Spinal cord (tissue), 10 donors: ENCODE measurements at places on chromosomes 5 and 9. TPM values are rescaled to one million over a fixed set of nuclear protein-coding genes. Genes with fewer than 3 reads are reported as not detected.
A peak's percentile ranks its signal among the peaks of the same experiment; 100 is the strongest.

- no peak for DNase-seq
Observed at GRCh38 chr5:96330530-96331140, 102.4 kb downstream of the PCSK1 start.

DNA sequence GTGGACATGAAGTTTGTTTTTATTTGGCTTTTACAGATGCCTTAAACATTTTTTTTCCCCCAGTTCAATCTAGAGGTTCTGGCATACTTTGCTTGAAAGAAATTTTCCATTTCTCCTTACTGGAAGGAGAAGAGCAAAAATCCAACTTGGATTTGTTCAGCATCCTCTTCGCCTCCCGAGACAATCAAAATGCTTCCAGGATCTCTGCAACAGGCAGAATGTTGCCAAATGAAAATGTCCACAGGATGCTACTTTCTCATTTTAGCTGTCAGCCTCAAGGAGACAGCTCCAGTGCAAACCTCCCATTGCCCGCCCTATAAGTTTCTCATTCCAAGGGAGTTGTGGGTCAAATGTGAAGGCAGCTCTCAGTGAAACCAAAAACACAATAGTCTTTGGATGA is 1972.1 kb downstream of the MAT2B start:
- DNase-seq: no peak

- DNase-seq: no peak
Observed at GRCh38 chr5:135921388-135921787, 25.7 kb upstream of the IL9 start.

DNA sequence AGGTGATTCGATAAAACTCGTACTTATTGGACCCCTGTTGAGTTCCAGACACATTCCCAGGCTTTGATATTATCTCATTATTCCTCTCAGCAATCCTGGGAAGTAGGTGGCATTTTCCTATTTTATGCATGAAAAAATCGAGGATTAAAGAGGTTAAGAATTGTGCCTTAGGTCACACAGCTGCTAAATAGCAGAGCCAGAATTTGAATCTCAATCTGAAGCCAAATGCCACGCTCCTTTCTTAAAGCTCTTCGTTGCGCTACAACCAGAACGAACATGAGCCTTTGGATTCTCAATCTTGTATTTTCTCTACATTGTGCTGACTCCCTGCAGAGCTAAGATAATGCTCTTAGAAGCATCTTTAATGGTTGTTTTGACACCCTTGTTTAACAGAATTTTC is 527.8 kb upstream of the TLE4 start:
- no peak for DNase-seq

DNA sequence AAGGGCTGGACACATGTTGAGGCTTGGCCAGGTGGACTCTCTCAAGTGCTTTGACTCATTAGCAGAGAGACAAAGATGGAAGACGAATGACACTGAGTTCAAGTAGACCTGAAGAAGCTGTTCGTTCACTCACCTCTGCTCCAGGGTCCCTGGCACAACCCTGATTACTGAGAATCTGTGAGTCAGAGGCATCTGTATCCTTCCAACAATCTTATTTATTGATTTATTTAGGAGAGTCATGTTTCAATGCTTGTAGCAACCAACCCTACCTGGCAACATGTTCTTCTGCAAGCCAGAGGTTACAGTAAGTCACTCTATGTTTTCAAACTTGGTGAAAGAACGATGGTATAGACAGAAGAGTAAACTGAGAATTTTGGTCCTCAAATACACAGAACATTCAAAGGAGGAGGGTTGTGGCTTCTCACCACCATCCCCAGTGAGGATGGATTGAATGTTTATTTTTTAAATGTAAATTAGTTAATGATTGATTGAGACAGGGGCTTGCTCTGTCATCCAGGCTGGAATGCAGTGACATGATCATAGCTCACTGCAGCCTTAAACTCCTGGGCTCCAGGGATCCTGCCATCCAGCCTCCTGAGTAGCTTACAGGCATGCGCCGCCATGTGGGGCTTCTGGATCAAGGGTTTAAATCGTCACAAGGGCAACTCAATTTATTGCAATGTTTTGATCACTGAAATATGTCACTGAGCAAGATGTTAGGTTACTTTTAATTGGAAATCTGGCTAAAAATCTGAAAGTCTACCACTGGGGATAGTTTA is 55.7 kb upstream of the CARTPT start:
- no peak for DNase-seq

- no peak for DNase-seq
Observed at GRCh38 chr5:52767766-52768480, 19.8 kb upstream of the ITGA1 start.

- DNase-seq: no peak
Observed at GRCh38 chr9:128718047-128718446, 5.9 kb downstream of the ZDHHC12 start.

- no peak for DNase-seq
Observed at GRCh38 chr5:111922344-111922743, 165.3 kb upstream of the NREP start.

DNA sequence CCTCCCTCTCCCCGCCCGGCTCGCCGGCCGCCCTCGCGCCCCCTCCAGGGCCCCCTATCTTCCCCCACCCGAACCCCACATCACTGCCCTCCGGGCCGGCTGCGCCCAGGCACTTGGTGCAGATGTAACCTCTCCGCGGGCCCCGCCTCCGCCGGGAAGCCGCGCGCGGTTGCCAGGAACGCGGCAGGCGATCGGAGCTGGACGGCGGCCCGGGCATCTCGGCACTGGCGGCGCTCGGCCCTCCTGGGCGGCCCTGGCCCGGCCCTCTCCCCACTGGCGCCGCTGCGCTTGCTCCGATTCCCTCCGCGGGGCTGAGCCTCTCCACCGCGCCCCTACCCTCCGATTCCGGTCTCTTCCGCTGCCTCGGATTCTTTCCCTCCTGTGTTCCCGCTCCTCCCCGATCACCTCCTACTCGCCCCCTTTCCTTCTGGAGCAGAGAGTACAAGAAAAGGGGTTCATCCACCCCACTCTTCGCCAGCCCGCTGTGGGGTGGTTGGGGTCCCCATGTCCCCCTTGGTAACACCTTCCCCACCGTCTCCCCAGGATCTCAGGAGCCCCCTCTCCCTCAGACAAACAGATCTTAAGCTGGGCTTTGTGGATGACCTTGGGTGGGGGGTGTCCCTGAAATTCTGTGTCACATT is 70.6 kb downstream of the C9orf50 start:
- no peak for DNase-seq

DNA sequence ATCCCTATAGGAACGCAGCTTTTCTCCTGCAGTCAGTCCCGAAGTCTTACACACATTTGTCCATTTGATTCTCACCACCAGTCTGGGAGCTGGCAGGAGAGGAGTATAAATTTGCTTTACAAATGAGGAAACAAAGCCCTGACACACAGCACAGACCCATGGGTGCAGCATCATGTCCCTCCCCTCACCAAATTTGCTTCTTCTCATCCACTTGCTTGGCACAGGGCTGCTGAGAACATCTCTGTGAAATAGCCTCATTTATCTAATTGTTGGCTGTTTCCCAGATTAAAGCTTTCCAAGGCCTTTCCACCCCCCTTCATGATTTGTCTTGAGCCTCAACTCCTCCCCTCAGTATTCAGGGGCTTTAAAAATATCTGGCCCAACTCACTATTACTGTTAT is 11.3 kb upstream of the ADRB2 start:
- DNase-seq: no peak

- DNase-seq: no peak
Observed at GRCh38 chr9:114825126-114825795, 19.4 kb upstream of the TNFSF15 start.

DNA sequence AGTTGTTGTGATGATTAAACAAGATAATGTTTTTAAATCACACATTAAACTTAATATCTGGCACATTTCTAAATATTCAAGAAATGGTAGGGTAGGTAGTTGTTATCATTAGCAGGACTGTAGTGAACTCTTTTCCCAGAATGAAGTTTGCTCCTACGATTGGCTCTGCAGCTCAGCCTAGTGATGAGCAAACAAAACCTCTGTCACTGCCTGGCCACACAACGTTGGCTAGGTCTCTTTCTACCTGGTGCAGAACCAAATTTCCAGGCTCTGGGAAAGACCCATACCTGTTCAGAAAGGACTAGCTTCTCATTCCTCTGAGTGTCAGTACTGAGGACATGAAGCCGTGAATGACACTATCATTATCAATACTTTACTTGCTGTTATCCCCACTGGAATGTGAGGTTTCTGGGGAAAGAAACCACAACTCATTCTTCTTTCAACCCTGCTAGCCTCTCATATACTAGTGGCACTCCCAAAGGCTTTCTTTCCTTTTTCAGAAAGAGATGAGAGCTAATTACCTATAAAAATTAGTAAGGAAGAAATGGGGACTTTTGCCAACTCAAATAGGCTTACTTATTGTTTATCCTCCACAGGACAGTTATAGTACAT is 219.3 kb upstream of the TRIM32 start:
- DNase-seq: no peak

- no peak for DNase-seq
Observed at GRCh38 chr5:170427672-170428236, 38.6 kb upstream of the KCNMB1 start.

- no peak for DNase-seq
Observed at GRCh38 chr5:108516785-108517184, 134.9 kb upstream of the FBXL17 start.

DNA sequence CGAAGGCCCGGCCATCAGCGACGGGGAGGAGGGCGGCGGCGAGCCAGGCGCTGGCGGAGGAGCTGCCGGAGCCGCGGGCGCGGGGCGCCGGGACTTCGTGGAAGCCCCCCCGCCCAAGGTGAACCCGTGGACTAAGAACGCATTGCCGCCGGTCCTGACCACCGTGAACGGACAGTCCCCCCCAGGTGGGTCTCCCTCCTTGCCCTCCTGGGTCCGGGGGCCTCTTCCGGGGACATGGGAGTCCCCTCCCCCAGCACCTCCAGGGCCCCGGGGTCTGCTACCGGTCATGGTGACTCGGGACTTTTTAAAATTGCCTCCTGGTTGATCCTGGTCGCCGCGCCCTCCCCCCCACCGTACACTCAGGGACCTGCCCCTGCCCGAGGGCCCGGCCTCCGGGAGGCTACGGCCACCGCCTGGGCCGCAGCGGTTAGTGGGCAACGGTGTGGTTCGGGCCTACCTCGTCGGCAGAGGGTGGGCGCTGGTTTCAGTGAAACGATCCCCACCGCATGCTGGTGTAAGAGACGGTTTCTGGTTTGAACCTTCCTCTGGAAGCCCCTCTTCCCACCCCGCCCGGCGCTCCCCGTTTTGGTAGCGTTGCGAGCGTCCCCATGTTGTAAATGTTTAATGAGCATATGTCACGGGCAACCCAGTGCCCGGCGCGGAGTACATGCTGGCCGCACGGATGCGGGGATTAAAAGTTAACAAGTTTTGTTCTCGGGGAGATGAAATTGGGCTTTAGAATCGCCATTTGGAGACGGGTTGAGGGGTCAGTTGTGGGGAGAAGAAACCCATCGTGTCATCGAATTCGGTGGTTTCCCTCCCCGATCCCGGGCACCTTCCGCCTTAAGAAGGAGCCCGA is 1.1 kb downstream of the LARP1 start:
- peak; percentile 65 for DNase-seq

DNA sequence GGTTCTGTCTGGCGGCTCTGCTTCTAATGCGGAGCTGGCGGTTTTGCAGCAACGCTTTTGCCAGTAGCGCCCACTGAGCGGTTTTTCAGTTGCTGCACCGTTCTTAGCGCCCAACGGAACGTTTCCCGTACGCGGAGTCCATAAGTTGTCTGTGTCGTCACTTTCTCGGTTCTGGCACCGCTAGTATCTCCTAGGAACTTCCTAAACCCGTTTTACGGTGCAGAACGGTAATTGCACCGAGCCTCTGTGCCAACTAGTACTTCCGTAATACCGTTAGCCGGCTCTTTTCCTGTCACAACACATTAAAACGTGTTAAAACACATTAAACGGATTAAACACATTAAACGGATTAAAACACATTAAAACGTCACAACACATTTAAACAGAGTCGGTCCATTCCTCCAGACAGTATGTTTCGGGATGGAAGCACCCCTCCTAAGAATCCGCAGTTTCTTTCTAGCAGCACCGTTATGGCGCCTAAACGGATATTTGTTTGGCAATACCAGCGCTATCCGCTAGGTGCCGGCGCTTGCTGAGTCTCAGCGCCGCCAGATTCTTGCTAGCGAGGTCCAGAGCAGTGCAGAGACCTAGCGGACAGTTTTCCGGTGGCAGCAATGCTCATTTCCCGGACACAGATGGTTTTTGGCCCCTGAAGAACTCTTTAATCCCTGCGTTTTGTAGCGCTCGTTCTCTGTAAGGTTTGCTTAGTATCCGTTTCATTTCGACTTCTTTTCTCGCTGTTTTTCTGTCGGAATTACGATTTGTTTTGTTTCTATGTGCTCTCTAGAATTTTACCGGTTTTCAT is 45.4 kb downstream of the ANXA2R start:
- peak; percentile 74 for DNase-seq

- no peak for DNase-seq
Observed at GRCh38 chr5:177364159-177364962, 6.6 kb downstream of the RGS14 start.

GRCh38 chr5:113058269-113058668 is 81.7 kb downstream of the DCP2 start:
- no peak for DNase-seq

DNA sequence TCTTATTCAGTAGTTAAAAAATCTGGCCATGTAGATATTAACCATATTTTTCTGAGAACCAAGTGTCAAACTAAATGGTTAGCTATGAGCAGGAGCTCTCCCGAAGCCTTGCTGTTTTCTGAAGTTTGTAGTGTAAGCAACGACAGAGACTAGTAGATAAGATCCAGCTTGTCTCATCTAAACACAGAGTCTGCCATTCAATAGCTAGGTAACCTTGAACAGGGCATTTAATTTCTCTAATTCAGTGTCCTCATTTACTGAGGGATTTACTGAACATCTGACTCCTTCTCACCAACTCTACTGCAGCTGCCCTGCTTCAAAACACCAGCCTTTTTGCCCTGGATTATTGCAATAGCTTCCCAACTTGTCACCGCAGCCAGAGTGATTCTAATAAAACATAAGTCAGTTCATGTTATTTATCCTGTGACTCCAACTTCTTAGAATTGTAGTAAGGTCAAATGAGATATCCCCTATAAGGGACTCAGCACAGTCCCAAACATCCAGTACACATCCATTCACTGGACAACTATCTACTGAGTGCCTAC is 337.0 kb downstream of the PLK2 start:
- no peak for DNase-seq

GRCh38 chr5:85388770-85389169 is 1004.1 kb upstream of the EDIL3 start:
- peak; percentile 45 for DNase-seq

- no peak for DNase-seq
Observed at GRCh38 chr9:74173284-74173683, 323.9 kb upstream of the RORB start.

Gene PCDHB2
- 10.3 TPM for polyA plus RNA-seq

Gene ELAVL2
- polyA plus RNA-seq: 74.4 TPM

Gene FAF2
- polyA plus RNA-seq: 40.3 TPM

Gene KCNV2
- 0.36 TPM for polyA plus RNA-seq

Gene MRPL36
- polyA plus RNA-seq: 40.3 TPM

Gene WDR55
- polyA plus RNA-seq: 22.1 TPM

Gene SAPCD2
- polyA plus RNA-seq: 18.4 TPM

Gene CTNND2
- polyA plus RNA-seq: 132 TPM

Gene COX7C
- 1,034 TPM for polyA plus RNA-seq

Gene SLF1
- polyA plus RNA-seq: 15.3 TPM

Gene PCBD2
- 11.5 TPM for polyA plus RNA-seq
